ENCODE measurements at places on chromosomes 4 and X.

GRCh38 chr4:59597536-59598329 is 1602.4 kb upstream of the ADGRL3 start:
- no peak for DNase-seq

GRCh38 chrX:55026143-55026542 is 4.6 kb downstream of the ALAS2 start:
- DNase-seq, result peak; percentile 64

GRCh38 chr4:1933700-1934099 is 62.5 kb downstream of the NSD2 start:
- no peak for DNase-seq

DNA sequence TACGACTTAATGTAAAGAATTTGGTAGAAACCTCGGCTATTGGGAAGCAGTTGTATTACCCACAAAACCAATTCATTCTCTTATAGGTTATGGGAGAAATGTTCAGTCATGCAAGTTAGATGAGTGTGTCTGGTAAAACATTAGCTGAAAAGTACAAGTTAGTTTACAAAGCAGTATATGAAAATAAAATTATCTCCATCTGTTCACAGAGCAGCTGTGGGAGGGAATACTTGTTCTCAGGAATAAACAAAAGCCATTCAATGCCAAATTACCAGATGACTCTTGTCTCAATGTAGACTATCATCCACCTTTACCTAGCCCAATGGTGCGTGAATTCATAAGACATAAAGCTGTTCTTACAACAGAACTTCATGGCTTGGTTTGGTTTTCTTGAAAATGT is 28.6 kb downstream of the STAP1 start:
- no peak for DNase-seq

DNA sequence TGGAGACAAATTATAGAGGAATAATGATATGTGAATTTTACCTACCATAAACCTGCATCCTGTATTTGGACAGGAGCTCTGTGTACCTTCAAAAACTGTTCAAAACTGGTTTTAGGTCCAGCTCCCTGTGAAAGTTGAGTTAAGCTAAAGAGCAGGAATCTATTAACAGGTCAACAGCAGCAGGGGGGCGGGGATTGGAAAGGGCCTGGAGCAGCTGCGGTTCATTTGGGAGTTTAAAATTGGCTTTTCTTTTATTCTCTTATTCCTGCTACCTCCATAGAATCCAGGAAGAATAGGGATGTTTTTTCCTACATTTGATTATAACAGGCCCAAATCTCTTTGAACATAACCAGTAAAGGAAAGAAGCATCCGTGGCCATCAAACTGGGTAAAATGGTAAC is 23.8 kb downstream of the SHROOM3 start:
- DNase-seq, result no peak

- DNase-seq, result peak; percentile 0
Measured at GRCh38 chrX:139759637-139760036, 51.7 kb upstream of the MCF2 start.

DNA sequence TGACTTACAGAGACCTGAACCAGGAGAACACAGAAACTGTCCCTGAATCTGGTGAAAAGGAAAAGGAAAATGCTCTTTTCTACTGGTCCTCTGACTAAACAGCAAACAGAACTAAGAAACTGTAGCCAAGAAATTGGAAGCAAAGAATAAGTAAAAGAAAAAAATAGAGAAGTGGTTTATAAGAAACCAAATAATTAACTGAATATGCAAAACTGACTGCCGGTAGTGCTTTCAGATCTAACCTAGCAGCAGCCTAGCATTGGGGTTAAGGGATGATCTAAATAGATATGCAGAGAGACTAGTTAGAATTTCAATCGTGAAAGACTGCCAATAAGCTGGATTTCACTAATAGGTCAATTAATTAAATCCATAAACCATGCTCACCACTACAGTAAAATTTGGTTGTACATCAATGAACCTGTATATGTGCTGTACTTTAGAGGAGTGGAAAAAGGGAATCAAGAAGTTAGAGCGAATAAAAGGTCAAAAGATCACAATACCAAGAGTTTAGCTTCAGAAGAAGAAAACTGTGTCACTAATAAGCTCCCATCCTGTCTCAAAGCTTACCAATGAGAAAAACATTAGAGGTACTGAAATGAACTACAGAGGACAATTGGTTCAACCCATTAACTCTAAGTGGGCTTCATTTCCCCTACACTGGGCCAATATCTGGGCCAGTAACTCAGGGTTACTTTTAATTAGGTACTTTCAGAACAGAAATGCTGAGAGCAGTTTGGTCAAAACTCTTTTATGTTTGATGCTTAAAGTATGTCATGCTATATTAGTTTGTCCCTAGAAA is 53.6 kb downstream of the KLHL13 start:
- no peak for DNase-seq

GRCh38 chr4:124940387-124940786 is 227.9 kb upstream of the ANKRD50 start:
- no peak for DNase-seq
